ENCODE measurements at places on chromosomes 11 and 22.

DNA sequence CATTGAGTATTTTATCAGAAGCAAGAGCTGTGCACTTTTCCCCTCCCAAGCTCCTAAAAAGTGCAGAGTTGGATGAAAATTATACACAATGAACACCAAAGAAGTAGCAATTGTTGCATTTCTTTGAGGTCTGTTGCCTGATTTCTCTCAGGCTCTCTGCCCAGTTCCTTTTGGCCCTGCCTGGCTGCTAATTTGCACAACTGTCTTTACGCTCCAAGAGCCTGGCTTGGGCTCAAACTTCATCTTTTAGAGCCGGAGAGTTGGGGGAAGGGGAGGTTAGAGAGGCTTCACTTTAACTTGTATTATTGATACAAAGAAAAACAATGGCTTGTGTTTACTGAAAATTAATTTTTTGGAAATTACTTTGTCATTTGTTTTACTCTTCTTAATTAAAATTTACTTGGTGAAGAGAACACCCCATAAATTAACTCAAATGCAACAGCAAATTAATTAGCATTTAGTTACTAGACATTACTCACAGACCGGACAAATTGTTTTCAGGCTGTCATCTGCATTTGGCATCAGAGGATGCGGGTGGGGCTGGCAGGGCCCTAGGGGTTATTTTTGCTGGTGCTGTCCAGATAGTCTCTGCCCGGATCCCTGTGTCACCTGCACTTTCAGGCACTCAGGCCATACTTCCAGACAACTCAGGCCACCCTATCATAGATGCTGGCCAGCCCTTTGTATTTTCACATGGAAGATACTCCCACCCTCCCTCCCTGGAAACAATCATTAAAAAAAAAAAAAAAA is 407.3 kb downstream of the NXPE2 start:
- DNase-seq = no peak

DNA sequence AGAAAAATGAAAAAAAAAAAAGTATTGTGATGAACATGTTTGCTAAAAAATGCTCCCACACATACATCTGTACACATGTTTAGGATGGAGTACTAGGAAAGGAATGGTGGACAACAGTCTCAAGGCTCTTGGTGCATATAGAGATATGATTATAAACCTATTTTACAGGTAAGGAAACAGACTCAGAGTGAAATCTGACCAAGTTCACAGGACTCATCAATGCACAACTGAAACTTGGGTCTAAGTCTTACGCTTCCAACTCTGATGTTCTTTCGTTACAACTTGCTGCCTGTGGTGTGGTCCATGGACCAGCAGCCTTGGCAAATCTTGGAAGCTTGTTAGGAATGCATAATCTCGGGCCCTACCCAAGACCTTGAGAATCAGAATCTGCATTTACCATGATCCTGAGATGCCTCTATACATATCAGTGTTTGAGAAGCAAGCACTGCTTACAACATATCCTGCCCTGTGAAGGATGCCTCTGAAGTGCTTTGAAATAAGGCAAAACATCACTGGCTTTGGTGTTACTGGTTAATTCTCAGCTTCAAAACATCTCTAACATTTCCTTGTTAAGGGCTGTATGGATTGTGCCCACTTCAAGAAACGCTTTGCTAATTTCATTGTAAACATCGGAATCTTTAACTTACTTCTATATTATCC is 39.9 kb upstream of the NUP160 start:
- no peak for DNase-seq

GRCh38 chr11:1336836-1337646 is 27.6 kb upstream of the TOLLIP start:
- no peak for DNase-seq

- DNase-seq = no peak
Observed at GRCh38 chr11:20093775-20094174, 66.5 kb downstream of the DBX1 start.

GRCh38 chr22:39470451-39471291 is 13.9 kb downstream of the MGAT3 start:
- no peak for DNase-seq

GRCh38 chr11:36167073-36167472 is 122.2 kb downstream of the COMMD9 start:
- DNase-seq = no peak

DNA sequence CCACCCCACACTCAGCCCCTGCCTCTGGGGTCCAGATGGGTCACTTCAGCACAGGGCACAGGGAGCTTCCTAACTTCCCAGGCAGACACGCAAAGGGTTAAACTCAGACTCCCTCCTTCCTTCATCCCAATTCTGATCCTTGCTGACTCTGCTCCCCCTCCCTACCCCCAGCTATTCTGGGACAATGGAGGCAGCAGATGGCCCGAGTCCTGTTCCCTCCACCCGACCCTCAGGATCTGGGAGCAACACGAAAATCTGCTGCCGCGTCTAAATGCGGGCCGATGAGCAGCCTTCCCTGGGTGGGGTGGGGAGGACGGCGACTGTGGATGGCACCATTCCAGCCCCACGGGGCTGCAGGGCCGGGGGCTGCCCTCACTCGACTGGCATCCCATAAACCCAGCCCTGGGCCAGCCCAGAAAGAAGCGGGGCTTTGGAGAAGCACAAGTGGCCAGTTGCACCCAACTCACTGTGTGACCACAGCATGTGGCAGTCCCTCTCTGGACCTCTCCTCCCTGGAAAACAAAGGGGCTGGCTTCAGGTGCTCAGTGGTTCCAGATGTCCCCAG is 18.7 kb downstream of the MFNG start:
- DNase-seq = no peak

- no peak for DNase-seq
Observed at GRCh38 chr11:110798201-110798900, 86.1 kb upstream of the ARHGAP20 start.

DNA sequence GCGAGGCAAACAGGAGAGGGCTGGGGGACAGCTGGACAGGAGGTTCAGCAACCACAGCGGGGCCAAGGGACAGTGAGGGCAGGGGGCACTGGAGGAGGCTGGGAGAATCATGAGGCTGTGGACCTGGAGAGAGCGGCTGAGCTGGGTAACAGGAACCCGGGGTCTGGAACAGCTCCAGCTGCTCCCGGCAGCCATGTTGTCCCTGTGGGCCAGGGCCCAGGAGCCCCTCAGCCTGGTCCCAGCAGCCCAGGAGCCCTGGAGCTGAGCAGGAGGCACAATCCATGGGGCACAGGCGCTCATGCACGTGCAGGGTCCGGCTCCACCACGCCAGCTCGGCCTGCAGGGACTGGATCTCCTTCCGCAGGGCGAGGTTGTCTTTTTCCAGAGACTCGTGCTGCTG is 7.4 kb downstream of the BATF2 start:
- no peak for DNase-seq

DNA sequence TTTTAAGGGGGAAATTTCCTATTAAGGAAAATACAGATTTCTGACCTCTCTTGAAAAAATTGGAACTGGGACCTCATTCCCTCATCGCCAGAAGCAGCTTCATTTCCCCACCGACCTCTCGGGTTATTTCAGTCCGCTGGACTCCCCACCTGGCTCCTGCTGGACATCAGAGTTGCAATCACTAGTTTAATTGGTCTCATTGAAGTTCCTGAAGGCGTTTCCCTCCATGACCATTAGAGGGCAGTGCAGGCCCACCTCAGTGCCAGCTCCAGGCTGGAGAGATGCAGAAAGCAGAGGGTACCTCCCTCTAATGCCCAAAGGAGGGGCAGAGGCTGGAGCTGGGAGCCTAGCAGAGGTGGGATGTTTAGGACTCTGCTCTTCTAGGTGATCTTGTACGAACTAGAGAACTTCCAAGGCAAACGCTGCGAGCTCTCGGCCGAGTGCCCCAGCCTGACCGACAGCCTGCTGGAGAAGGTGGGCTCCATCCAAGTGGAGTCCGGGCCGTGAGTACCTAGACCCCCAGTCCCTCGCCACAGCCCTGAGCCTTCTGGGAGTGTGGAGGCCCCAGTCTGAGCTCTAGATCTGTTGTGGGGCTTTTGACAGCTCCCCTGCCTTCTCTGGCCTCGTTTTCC is 2.7 kb downstream of the CRYBB3 start:
- DNase-seq = no peak

- no peak for DNase-seq
Observed at GRCh38 chr11:125168918-125169456, 4.4 kb downstream of the PKNOX2 start.

DNA sequence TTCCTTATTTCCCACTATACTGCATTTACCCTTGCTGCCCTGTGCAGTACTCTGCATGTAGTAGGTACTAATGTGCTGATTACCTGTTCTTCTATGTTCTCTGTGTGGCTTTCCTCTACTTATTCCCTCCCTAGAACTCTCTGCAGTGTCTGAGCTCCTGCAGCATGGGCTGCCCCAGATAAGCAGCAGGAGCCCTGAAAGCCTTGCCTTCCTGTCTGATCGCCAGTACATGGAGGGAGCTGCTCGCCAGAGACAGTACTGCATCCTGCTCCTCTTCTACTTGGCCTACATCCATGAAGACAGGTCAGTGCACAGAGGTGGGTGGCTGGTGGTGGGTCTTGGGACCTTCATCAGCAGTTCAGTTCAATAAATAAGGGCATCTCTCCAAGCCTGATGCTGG is 42.2 kb upstream of the CCDC134 start:
- no peak for DNase-seq

- DNase-seq = no peak
Observed at GRCh38 chr11:35349897-35350296, 69.5 kb downstream of the SLC1A2 start.

DNA sequence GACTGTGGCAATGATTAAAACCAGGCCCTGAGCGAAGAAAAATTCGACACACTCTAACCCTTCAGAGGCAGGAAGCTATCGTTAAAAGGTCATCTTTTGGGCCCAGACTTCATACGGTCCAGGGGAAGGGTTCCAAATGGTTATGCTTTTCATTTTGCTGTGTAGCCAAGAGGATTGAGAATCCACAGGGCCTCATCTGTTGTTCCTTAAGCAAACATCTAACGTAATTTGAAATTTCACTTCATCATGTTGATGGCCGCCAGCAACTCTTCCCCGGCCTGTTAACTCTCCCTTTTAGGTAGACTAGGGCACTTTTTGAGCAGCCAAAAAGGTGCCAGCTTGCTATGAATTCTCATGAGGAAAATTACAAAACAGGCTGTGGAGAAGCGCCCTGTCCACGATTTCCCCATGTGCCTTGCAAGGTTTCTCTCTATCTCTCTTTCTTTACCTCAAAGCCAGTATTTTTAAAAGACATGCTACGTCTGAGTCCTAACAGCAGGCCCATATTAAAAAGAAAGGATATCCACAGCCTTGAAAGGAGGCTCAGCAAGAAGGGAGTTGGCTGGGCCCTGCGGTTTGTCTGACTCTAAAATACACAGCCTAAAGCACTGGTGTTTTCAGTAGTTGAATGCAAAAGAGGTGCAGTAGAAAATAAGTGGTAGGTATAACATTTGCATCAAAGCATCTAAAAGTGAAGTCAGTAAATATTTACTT is 356.3 kb upstream of the NARS2 start:
- DNase-seq = no peak

- DNase-seq = no peak
Observed at GRCh38 chr11:34552270-34552669, 38.7 kb upstream of the ELF5 start.

- DNase-seq = no peak
Observed at GRCh38 chr11:133842730-133843129, 2.6 kb downstream of the SPATA19 start.

DNA sequence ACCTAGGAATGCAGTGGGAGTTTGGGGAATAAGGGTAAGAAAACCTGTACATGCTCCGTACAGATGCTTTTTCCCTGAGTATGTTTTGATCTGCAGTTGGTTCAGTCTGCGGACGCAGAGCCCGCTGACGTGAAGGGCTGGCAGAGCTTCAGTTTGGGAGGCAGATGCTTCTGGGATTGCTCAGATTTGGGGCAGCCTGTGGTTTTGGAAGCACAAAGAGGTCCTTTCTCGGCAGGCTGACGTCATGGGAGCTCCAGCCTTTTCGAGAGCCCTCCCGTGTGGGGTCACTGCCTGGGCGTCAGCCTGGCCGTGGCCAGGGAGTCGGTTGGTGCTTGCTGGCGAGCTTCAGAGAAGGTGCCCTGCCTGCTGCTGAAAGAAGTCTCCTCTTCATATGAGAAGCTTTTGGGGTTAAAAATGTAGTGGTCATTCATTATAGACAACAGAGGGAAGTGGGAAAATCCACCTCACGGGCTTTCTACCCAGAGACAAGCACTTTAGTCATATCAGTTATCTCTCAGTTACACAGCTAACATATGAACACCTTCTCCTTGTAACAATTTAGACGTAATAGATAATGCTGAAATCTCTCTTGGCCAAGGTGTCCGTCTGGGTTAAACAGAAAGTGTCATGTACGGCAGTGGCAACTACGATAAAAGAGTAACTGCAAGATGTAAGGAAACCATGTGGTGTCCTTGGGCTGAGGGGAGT is 26.8 kb downstream of the TPCN2 start:
- no peak for DNase-seq

- DNase-seq = no peak
Observed at GRCh38 chr11:121337078-121337477, 44.5 kb downstream of the SC5D start.

DNA sequence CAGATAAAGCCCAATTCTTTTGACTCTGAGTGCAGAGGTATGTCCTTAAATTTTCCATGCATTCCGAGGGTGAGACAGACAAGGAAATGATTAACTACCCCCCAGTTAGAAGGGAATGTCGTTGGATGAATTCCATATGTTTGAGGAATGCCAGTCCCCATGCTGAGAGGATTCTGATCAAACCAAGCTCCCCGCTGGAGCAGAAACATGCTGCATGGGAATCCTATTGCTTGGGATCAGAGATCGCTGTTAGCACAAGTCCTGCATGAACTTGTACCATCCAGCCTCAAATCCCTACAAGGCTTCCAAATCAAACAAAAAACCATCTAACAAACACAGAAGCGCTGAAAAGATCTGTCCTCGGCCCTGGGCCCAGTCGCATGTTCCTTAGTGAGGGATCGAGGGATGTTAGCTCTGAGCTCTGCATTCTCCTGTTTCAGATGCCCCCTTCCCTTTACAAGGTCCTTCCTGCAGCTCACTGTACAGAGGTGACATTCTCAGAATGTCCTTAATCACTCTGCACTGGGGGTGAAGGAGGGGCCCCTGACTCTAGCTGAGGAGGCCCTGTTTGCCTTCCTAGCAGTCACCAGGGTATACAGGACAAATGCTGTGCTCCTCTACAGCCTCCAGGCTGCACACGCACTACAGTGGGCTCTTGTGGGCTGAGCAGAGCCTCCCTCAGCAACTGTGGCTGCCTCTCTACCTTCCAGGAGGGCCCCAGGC is 353.4 kb downstream of the TENM4 start:
- DNase-seq = no peak

DNA sequence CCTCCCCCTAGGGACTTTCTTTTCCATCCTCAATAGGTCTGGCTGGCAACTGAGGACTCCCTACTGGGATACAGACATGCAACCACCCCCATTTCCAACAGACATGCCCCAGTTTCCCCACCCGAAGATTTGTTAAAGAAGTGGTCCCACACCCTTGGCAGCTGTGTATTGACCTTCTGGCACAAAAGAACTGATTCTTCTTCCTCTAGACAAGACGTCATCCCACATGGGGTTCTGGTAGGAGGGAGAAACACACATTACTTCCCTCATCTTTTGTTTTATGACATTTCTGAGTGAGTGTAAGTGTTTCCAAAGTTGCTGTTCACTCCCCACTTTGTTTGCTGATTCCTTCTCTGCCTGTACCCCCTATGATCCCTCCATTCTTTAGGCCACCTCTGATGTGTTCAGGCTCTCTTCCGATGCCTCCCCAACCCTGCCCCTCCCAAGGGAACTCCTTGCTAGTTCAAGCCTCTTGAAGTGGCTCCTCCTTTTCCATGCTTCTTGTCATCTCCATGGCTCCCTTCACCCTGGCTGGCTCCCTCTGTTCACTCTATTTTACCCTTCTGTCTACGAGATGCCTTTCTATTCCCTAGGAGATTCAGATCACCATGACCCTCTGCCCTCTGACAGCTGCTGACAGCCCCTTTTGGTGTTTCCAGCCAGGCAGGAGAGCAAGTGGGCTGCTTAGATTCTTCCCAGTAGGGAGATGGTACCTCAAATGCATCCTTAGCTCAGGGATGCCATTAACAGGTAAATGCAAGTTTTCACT is 4.3 kb downstream of the KIRREL3 start:
- no peak for DNase-seq

All from activated naive CD8-positive, alpha-beta T cell treated with anti-CD3 and anti-CD28 coated beads, Interleukin-2, amount 50 U/mL, for 16 hours (primary cell).